ENCODE measurements at places on chromosomes 13 and 19.

DNA sequence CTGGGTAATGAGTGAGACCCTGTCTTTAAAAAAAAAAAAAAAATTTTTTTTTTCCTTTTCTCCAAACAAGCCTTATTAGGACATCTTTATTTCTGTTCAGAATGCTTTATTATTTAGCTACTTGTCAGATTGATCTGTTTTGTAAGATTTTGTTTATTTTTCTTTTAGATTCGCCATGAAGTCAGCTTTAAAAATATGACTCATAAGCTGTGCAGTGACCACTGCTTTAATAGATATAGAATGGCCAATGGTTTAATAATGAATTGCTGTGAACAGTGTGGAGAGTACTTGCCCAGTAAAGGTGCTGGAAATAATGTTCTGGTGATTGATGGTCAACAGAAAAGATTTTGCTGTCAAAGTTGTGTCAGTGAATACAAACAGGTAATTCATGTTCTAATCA lies 47.7 kb downstream of the ZMYM2 start:
- DNase-seq = no peak

DNA sequence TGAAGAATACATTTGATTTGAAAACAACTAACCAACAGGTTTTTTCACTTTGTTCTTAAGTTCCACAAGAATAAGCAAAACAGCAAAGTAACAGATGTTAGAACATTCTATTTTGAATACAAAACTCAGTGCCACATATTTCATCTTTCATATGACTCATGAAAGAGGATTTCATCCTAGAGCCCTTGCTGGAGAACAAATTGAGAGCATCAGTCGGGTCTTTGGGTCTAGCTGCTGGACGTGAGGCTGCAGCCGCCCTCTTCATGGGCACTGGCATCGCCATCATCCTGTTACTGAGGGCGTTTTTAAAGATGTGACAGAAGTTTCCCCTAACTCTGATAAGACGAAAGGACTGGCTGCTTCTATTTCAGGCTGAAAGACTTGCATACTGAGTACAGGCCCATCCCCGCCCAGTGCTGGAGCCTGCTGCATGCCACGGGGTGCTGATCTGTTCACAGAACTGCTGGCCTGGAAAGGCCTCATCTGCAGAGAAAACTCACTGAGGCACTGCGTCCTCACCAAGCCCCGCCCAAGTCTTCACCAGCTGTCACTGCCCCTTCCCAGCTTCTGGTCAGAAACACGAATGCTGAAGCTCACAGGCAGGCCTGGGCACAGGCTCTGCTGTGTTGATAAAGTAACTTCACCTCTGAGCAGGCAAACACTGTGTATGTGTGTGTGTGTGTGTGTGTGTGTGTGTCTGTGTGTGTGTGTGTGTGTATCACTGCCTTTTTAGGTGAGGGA lies 101.4 kb downstream of the TUBGCP3 start:
- no peak for DNase-seq

DNA sequence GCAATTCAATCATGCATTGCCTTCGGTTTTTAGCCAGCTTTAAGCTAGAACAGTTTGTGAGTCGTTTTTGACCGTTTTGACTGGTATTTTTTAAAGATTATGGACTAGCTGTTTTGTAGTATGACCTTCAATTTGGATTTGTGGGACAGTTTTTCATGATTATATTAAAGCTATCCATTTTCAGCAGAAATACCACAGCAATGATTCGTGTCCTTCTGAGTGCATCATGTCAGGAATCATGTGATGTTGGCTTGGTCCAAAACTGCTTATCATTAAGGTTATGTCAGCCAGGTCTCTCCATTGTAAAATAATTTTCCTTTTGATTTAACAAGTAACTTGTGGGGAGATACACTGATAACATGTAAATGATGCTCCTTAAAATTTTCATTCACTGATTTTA lies 229.0 kb downstream of the POSTN start:
- no peak for DNase-seq

DNA sequence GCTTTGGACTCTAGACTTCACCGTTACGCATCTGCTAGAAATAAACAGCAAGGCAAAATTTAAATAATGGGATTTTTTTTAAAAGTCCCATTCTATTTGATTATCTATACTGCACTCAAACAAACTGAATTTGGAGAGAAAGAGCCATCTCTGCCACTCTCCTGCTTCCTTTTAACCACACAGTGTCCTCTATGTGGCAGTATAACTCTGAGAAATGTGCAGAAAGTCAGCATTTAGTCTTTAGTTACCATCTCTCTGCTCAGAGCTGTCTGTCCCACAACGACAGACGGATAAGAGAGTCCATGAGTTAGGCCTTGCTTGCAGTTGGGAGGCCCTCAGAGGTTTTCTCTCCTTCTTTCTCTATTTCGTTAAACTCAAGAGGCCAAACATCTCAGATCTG lies 21.2 kb downstream of the CCNA1 start:
- no peak for DNase-seq

DNA sequence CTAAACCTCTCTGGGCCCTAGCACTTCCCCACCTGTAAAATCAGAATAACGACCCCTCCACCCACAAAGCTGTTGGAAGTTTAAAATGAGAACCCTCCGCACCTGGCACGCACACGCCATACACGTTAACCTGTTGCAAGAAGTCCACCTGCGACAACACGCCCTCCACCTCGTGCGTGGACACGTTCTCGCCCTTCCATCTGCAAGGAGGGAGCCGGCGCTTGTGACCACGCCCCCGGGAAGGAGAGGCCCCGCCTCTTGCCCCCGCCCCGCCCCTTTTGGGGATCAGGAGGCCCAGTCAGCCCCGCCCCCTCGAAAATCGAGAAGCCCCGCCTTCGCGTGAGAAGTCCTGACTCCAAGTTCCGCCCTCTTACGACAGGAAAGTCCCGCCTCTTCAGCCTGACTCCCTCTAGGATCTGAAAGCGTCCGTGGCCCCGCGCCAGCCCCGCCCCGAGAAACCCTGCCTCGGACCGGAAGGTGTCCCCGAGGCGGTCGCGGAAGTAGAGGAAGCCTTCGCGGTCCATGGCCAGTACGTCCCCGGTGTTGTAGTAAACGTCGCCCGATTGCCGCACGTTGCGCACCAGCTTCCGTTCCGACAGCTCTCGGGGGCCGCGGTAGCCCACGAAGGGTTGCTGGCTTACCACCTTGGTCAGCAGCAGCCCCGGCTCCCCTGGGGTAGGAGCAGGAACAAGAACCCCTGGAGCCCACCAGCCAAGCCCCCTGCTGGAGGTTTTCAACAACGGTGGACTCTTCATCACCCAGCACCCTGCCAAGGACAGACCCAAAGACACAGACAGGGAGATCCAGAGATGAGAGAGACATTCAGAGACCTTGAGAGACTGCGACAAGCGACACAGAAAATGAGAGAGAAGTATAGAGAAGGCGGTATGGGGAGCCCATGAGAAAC lies 12.5 kb downstream of the SLC27A5 start:
- DNase-seq = peak; percentile 92

DNA sequence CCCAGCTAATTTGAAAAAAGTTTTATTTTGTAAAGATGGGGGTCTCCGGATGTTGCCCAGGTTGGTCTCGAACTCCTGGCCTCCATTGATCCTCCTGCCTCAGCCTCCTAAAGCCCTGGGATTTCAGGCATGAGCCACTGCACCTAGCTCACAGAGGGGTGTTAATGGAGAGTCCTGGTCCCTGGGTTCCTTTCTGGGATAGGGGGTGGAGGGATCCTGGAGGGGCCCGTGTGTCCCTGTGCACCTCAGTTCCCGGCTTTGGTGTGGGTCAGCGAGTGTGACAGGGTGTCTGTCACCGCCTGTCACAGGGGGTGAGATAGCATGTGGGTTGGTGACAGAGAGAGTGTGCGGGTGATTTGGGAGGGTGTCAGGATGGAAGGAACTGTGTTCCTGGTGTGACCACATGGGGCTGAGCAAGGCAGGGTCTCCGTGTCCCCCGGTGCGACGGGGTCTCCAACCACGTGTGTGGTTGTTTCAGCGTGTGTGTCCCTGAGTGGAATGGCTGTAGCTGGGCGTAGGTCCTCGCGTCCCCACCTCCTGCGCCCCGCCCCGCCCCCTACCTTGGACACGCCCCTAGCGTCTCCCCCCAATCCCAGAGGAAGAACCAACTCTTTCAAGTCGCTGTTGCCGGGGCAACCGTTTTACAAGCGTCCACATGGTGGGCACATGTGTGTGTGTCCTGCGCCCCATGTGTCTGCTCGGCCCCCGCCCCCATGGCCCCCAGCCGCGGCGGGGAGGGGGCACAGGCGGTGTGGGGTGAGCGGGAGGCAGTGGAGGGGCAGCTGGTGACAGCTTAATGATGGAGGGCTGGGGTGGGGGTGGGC lies 2.9 kb upstream of the NRTN start:
- DNase-seq = no peak

DNA sequence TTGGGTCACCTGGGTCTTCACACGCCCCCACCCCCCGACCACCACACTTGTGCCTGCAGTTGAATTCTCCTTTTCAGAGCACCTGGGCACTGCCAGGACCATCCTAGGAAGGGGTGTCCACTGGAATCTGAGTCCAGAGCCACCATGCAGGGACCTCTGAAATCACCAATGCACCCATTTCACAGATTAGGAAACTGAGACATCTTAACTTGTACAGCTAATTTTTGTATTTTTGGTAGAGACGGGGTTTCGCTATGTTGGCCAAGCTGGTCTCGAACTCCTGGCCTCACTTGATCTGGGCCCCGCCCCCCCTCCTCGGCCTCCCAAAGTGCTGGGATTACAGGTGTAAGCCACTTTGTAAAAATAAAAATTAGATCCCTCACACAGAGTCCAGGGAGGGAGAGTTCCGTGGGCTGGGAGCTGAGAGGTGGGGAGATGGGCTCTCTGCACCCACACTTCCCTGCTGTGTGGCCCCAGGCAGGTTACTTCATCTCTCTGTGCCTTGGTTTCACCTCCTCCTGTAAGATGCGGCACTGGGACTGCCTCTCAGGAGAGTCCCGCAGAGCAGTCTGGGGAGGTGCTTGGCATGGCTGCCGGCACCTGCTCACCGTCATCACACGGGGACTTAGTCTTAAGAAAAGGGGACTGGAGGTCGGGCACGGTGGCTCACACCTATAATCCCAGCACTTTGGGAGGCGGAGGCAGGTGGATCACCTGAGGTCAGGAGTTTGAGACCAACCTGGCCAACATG lies 45.9 kb upstream of the C19orf12 start:
- DNase-seq = no peak

- no peak for DNase-seq
Observed at GRCh38 chr19:56299688-56300087, 15.0 kb downstream of the ZSCAN5A start.

DNA sequence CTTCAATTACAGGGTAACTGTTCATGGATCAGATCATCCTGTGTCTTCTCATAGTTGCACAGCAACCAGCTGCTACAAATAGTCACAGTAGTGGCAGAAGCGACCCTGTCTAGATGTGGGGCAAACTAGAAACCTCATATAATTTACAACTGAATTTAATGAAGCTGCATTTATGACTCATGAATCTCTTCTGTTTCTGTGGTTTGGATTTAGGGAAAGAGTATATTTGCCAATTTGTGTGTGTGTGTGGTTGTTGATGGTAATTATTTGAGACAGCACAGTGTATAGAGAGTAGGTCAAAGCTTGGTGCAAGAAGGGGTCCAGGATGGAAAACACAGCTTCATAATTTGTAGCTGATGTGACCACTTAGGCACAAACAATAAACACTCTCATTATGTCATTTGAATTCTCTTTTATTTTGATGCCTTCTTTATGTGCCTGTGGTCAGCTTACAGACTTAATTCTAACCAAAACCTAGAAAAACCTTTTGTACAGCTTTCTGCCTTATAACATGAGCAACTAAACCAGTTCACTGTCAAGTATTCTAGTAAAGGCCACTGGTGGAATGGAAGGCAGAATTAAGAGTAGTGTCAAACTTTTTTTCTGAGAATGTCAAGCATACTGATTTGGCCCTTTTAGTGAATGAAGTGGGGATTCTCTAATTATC lies 218.1 kb downstream of the TBC1D4 start:
- no peak for DNase-seq

- DNase-seq = no peak
Observed at GRCh38 chr19:31280287-31281006, 68.8 kb downstream of the TSHZ3 start.
